Activated T-helper 9 cell treated with anti-CD3 and anti-CD28 coated beads, Interleukin-2, amount 50 U/mL, for 16 hours (primary cell): ENCODE measurements at places on chromosomes 4 and X.

- DNase-seq, result no peak
Measured at GRCh38 chr4:26827798-26828197, 32.8 kb upstream of the STIM2 start.

GRCh38 chr4:186074189-186074588 lies 5.2 kb downstream of the TLR3 start:
- DNase-seq, result no peak

GRCh38 chrX:46823481-46823880 lies 13.4 kb upstream of the RP2 start:
- no peak for DNase-seq

- no peak for DNase-seq
Measured at GRCh38 chr4:127643791-127644190, 11.0 kb downstream of the INTU start.

DNA sequence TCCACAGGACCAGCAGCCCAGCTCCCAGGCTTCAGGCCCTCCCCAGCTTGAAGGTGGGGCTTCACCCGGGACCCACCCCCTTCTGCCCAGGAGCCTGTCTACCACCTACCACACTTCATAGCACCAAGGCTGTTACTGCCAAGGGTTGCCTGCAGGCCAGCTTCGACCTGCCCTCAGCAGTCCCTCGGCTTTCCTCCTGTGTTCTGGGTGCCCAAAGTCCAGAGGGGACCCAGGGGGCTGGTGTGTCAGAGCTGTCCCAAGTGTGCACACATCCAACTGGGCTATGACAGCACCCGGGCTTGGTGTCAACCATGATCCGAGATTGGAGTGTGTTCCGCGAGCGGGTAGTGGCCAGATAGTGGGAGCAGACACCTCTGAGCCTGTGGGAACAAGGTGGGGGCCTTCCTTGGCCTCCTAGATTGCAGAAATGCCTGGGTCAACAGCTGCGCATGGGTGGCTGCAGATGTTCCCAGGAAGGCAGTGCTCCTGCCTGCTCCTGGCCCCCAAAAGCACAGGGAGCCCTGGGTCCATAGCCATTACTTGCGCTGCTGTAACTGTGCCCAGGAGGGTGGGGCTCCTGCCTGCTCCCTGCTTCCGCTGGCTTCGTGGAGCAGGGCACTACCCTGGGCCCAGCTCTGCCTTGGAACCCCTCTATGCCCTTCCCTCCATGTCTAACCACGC lies 16.8 kb downstream of the SULT1B1 start:
- no peak for DNase-seq

DNA sequence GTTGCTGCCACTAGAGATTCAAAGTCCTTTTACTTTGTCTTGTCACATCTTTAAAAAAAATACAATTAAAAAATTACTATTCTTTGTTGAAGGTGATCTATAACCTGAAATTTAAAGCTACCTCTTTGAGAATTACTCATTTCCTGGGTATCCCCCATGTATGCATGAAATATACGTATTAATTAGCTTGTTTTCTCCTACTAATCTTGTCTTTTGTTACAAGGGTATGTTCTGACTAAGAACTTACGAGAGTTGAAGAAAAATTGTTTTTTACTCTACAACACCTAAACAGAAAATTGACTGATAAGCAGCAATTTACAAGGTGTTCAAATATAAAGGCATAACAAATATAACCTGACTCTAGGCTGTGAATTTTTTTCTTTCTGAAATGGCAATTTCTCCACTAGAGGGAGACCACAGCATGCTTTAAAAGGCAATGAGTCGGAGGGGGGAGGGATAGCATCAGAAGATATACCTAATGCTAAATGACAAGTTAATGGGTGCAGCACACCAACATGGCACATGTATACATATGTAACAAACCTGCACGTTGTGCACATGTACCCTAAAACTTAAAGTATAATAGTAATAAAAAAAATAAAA lies 249.6 kb downstream of the OPHN1 start:
- DNase-seq, result no peak

DNA sequence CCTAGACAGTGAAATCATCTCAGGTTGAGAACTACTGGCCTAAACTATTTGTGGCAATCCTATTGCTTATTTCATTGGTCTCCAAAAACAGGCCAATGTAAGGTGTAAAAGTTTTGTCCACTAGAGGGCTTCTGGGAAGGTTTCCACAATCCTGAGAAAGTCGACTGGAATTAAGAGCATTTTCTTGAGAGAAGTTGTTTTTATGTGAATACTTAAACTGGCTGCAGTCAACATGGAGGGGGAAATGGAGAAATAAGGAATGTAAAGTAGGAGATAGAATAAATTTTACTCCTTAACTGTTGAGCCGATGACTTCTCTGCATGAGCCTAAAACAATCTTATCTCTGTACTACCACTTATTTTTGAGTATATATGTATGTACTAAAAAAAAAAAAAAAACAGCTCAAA lies 11.0 kb upstream of the EIF4E start:
- no peak for DNase-seq

DNA sequence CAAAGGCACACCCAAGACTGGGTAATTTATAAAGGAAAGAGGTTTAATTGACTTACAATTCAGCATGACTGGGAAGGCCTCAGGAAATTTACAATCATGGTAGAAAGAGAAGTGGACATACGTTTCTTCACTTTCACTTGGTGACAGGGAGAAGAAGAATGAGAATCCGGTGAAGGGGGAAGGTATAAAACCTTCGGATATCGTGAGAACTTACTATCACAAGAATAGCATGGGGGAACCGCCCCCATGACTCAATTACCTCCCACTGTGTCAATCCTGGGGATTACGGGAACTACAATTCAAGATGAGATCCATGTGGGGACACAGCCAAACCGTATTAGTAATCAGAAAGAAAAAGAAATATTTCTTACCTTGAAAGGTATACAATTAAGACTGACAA lies 782.9 kb upstream of the HS3ST1 start:
- DNase-seq, result no peak

- DNase-seq, result no peak
Measured at GRCh38 chr4:26493461-26493860, 3.2 kb upstream of the CCKAR start.

GRCh38 chr4:155545456-155545855 lies 121.2 kb upstream of the GUCY1A1 start:
- no peak for DNase-seq

GRCh38 chr4:23333946-23334878 lies 555.6 kb downstream of the PPARGC1A start:
- DNase-seq, result no peak

DNA sequence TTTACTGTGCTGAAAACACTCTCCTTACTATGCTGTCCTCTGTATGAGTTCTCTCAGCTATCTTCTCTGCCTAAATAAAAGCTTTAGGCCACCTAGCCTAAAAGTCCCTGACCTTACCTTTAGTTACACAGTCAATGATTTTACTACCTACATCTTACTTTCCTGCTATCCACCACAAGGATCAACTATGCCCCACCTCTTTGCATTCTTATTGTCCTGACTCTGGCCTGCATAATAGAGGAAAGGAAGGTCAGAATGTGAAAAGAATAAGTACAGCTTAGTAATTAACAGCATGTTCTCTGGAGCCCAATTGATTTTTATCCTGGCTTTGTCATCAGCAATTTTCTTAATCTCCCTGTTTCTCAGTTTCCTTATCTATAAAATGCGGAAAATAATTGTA lies 1257.8 kb downstream of the RPA4 start:
- no peak for DNase-seq

- no peak for DNase-seq
Measured at GRCh38 chr4:184825141-184825895, 450 bp downstream of the ACSL1 start.

GRCh38 chrX:1528186-1528883 lies 8.7 kb downstream of the P2RY8 start:
- no peak for DNase-seq

DNA sequence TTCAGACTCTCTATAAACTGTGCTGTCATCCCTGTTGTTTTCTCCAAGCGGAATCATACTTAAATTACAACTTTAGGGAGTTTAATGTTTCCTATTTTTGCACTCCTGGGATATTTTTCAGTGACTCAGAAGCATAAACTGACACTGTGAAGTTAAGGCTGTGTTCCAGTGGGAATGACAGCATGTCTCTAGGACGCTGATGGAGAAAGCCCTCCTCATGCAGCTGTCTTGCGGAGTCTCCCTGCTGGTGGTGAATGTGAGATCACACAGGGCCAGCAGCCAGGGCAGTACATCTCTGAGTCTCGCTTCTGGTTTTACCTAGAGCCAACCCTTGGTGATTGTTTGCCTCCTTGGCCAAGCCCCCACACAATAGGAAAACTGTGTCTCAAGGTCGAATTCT lies 53.3 kb downstream of the NFKB1 start:
- DNase-seq, result no peak

GRCh38 chr4:82818664-82819662 lies 20.4 kb upstream of the SCD5 start:
- no peak for DNase-seq

DNA sequence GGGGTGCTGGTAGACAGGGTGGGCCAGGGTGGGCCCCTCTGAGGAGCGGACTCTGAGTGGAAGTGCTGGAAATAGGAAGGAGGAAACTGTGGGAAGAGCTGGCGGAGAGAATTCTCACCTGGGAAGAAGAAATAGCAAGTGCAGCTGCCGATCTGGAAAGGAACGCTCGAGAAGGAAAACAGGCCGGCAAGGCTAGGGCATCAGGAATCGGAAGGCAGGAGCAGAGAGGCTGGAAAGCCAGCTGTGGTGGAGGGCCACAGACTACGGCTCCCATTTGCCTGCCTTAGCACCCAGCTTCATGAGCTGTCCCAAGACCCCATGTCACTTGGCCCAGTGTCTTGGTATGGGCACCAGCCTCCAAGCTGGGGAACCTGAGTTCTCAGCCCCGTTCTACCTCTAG lies 37.3 kb downstream of the DCTD start:
- DNase-seq, result no peak

GRCh38 chr4:165666836-165667235 lies 206.2 kb upstream of the TLL1 start:
- DNase-seq, result no peak

GRCh38 chr4:78625073-78625472 lies 73.5 kb downstream of the ANXA3 start:
- DNase-seq, result no peak

GRCh38 chr4:172858731-172859230 lies 309.8 kb upstream of the GALNT7 start:
- no peak for DNase-seq

DNA sequence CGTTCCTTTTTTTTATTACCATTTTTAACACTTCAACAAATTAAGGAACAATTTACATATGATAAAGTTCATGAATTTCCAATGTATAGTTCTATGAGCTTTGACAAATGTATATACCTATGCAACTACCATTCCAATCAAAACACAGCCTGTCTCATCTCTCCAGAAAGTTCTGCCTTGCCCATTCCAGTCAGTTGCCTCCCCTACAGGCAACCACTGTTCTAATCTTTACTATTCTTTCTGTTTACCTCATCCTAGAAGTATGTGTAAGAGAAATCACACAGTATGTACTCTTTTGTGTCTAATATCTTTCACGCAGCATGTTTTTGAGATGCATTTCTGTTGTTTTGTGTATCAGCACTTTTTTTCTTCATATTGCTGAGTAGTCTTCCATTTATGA lies 224.9 kb downstream of the KIT start:
- no peak for DNase-seq

- no peak for DNase-seq
Measured at GRCh38 chr4:100823066-100823992, 305.5 kb upstream of the EMCN start.

GRCh38 chr4:38601244-38601915 lies 62.6 kb upstream of the KLF3 start:
- DNase-seq, result no peak

- no peak for DNase-seq
Measured at GRCh38 chr4:183391204-183391603, 53.2 kb upstream of the CDKN2AIP start.

DNA sequence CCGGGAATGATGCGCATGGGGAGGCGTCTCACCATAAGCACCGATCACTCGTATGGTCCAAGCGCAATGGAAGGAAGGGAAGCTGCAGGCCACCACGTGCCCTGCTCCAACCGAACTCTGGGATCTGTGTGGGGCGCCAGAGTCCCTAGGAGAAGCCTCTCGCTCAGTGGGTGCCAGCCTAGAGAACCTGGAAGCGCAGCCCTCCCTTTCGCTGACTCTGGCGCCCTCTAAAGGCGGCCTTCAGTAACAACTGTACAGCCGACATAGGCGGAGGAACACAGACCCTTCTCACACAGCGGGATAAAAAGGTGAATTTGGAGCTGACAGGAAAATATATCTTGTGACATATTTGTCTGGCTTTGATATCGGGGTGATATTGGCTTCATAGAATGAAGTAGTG lies 76.0 kb downstream of the INTS6L start:
- peak; percentile 15 for DNase-seq

GRCh38 chr4:6889101-6889735 lies 20.4 kb upstream of the TBC1D14 start:
- DNase-seq, result no peak

GRCh38 chr4:73683456-73683855 lies 56.9 kb upstream of the CXCL8 start:
- no peak for DNase-seq

DNA sequence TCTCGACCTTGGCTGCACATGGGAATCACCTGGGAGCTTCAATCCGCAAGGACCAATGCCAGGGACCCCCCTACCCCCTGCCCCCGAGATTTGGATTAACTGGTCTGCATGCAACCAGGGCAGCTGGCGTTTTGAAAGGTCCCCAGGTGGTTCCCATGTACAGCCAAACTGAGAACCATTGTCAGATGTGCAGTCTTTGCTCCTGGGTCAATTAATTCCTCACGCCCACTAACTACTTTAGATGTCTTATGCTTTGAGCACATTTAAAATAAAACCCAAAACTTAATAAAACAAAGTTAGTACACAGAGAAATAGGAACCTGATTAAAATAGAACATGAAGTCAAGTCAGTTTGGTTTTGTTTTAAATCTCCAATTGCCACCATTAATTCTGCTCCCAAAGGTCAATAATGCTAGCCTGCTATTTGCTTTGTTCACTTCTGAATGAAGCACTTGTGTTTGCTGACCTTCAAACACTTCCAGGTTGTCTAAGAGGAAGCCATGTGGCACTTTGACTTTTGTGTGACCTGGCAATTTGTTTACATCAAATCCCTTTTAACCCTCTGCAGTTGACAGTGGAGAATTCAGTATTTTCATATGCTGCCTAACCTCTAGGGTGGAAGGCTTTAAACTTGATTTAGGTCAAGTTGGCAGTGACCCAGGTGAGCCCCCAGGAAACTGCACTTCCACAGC lies 27.2 kb upstream of the TMSB4X start:
- DNase-seq, result no peak

GRCh38 chr4:51851937-51852290 lies 9.0 kb downstream of the DCUN1D4 start:
- no peak for DNase-seq

- no peak for DNase-seq
Measured at GRCh38 chr4:14667624-14668151, 334.6 kb upstream of the CPEB2 start.
